Body of pancreas (tissue), 4 donors: ENCODE measurements at places on chromosomes 1 and 21.

DNA sequence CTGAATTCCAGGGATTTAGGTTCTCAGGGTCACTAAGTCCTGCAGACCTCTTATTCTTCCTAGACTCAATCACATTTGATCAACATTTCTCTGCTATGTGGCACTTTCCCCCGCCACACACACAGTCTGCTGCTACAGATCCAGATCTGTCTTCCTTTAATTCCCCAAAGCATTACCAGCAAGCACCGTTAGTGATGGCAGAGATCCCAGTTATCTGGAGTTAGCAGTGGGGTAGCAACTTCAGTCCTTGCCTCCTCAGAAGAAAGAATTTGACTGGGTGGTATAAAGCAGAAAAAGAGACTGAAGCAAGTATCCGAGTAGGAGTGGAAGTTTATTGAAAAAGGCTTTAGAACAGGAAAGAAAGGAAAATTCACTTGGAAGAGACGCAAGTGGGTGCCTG, 100.4 kb upstream of the ETV3 start:
- no peak overlapping the region for H3K4me3 ChIP-seq
- no peak overlapping the region for H3K27ac ChIP-seq
- DNase-seq, result no peak
- H3K36me3 ChIP-seq, result no peaks in the 10 kb centered on the region

DNA sequence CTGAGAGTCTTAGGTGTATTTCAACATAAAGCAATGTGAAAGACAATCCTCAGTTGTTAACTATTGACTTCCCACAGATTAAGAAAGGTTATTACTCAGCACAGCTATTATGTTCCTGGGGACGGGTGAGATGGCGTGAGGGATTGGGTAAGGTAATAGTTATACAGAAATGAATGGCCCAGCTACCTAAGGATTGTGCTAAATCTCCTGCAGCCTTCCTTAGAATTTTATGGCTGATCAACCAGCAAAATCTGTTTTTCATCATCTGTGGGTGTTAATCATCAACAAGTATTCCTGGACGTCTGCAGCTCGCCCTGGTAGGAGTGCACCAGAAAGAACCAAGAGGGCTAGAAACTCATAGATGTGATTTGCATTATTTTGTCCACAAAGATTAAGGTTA, 146.0 kb upstream of the IVNS1ABP start:
- no peaks in the 10 kb centered on the region for H3K27me3 ChIP-seq
- H3K4me3 ChIP-seq, result no peak overlapping the region
- H3K27ac ChIP-seq, result no peak overlapping the region
- H3K4me1 ChIP-seq, result no peaks in the 10 kb centered on the region

GRCh38 chr1:46184920-46185658, 8.8 kb upstream of the P3R3URF start:
- peaks cover 25% of the 10 kb centered on the region for H3K4me1 ChIP-seq
- no peak for DNase-seq
- H3K27ac ChIP-seq, result peak overlapping the region; percentile 94
- no peaks in the 10 kb centered on the region for H3K36me3 ChIP-seq
- H3K27me3 ChIP-seq, result no peaks in the 10 kb centered on the region

- H3K27me3 ChIP-seq, result no peaks in the 10 kb centered on the region
- no peak for DNase-seq
- peaks cover 4% of the 10 kb centered on the region for H3K4me1 ChIP-seq
- no peaks in the 10 kb centered on the region for H3K36me3 ChIP-seq
- no peak overlapping the region for H3K27ac ChIP-seq
Measured at GRCh38 chr1:94666797-94667196, 125.2 kb upstream of the F3 start.

DNA sequence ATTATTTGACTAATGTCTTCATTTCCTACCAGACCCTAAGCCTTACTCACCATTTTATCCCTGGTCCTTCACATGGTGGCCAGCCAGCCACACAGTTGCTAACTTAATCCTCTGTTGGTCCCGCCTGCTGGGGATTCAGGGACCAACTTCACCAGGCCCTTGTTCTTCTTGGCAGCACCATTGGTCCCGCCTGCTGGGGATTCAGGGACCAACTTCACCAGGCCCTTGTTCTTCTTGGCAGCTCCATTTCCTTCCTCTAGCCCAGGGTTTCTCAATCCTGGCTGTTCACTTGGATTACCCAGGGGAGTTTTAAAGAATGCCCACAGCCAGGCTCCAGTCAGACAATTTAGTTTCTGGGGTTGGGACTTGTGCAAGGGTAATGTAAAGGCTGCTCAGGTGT, 233.1 kb upstream of the CSF3R start:
- H3K36me3 ChIP-seq, result no peaks in the 10 kb centered on the region
- DNase-seq, result no peak
- no peak overlapping the region for H3K27ac ChIP-seq
- H3K4me3 ChIP-seq, result no peak overlapping the region
- no peaks in the 10 kb centered on the region for H3K27me3 ChIP-seq
- no peaks in the 10 kb centered on the region for H3K4me1 ChIP-seq

DNA sequence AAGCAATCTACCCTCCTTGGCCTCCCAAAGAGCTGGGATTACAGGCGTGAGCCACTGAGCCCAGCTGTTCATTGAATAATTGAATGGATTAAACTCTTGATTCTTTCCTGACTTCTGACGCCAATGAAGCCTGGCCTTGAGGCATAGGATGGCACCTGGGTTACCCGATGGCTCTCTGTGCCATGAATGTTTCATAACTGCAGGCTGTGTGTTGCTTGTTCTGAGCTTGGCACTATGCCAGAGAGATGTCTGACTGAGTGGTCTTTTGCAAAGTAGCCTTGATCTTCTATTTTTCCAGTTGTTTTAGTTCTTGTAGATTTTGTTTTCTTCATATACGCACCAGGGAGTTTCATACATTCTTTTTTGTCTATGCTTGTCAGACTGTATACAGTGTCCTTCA, 38.5 kb upstream of the AK4 start:
- no peak for DNase-seq
- H3K4me1 ChIP-seq, result peaks cover 8% of the 10 kb centered on the region
- H3K27me3 ChIP-seq, result no peaks in the 10 kb centered on the region
- no peak overlapping the region for H3K4me3 ChIP-seq
- no peaks in the 10 kb centered on the region for H3K36me3 ChIP-seq

DNA sequence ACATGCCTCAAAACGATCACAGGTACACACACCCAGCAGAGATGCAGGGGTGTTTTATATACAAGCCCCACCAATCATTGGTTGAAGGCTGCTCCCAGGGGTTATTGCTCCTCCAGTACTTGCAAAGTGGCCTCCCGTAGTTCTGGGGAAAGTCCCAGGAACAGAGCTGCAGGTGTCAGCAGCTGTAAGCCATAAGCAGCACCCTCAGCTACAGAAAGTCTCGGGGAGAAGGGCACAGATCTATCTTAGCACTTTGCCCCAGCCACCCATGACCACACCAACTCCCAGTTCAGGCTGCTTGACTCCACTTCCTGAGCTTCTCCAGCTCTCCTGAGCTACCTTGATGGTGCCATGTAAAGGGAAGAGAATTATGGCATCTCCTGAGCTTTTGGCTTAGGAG, 222.7 kb upstream of the GJB5 start:
- H3K36me3 ChIP-seq, result no peaks in the 10 kb centered on the region
- H3K4me3 ChIP-seq, result no peak overlapping the region
- H3K27ac ChIP-seq, result no peak overlapping the region
- no peaks in the 10 kb centered on the region for H3K27me3 ChIP-seq

GRCh38 chr1:38672692-38673091, 186.9 kb downstream of the RRAGC start:
- no peaks in the 10 kb centered on the region for H3K27me3 ChIP-seq
- H3K4me1 ChIP-seq, result no peaks in the 10 kb centered on the region
- no peak overlapping the region for H3K4me3 ChIP-seq
- peak; percentile 4 for DNase-seq
- no peak overlapping the region for H3K27ac ChIP-seq
- H3K36me3 ChIP-seq, result no peaks in the 10 kb centered on the region

DNA sequence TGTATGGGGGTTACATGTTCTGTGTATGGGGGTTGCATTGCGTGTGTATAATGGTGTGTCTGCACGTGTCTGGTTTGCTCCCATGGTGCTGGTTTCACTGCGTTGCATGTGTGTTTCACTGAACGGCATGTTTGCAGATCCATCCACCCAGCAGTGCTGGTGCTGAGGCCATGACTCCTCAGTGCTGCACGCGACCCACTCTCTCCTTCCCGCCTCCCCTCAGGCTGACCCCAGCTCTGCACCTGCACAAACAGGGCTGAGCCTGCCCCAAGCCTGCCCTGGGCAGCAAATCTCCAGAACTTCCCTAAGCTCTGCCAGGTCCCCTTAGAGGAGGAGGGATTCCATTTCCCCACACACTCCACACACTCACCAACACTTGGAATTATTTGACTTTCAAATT, 18.7 kb downstream of the ACTRT2 start:
- H3K4me3 ChIP-seq, result no peak overlapping the region
- no peak overlapping the region for H3K27ac ChIP-seq
- no peak for DNase-seq
- H3K36me3 ChIP-seq, result no peaks in the 10 kb centered on the region

- peaks cover 3% of the 10 kb centered on the region for H3K4me1 ChIP-seq
- H3K36me3 ChIP-seq, result no peaks in the 10 kb centered on the region
- H3K27me3 ChIP-seq, result no peaks in the 10 kb centered on the region
- H3K4me3 ChIP-seq, result no peak overlapping the region
Measured at GRCh38 chr1:92957030-92957734, 4.1 kb downstream of the DIPK1A start.

DNA sequence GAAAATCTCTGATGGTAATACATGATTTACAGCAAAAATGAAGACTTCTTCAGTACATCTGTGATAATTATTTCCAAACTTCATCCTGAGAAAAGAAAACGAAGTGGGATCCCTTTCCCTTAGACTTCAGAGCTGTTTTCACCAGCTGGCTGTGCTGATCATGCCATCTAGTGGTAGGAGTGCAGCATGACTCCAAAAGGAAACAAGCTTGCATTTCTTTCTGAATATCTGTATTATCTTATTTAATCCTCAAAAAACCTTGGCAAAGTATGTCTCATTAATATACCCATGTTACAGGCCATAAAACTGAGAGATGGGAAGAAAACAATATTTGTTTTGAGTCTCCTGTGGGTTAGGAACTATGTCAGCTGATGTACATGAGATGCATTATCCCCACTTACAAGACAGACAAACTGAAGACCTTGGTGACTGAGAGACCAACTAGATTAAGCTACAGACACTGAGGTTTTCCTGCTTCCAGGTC, 9.8 kb upstream of the GJA8 start:
- no peak overlapping the region for H3K27ac ChIP-seq
- H3K36me3 ChIP-seq, result no peaks in the 10 kb centered on the region
- peaks cover 8% of the 10 kb centered on the region for H3K4me1 ChIP-seq
- no peaks in the 10 kb centered on the region for H3K27me3 ChIP-seq
- H3K4me3 ChIP-seq, result no peak overlapping the region

GRCh38 chr1:29385966-29386365, 149.6 kb downstream of the PTPRU start:
- H3K27ac ChIP-seq, result no peak overlapping the region
- H3K36me3 ChIP-seq, result no peaks in the 10 kb centered on the region
- H3K4me1 ChIP-seq, result no peaks in the 10 kb centered on the region
- H3K27me3 ChIP-seq, result no peaks in the 10 kb centered on the region
- H3K4me3 ChIP-seq, result no peak overlapping the region

DNA sequence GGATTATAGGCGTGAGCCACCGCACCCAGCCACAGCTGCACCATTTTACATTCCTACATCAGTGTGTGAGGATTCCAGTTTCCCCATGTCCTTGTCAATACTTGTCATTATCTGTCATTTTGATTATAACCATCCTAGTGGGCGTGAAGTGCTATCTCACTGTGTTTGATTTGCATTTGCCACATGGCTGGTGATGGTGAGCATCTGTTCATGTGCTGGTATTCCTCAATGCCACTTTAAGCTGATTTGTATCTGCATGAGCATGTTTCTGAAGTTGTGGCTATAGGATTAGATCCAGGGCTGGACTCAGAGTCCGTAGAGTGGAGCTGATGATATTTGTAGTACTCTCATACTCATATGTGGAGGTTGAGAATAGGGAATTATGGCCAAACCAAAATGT, 36.6 kb downstream of the SRRM1 start:
- no peak overlapping the region for H3K4me3 ChIP-seq
- H3K4me1 ChIP-seq, result no peaks in the 10 kb centered on the region

- no peak for DNase-seq
- H3K4me3 ChIP-seq, result no peak overlapping the region
Measured at GRCh38 chr1:182608845-182609610, 4.8 kb upstream of the RGS16 start.

DNA sequence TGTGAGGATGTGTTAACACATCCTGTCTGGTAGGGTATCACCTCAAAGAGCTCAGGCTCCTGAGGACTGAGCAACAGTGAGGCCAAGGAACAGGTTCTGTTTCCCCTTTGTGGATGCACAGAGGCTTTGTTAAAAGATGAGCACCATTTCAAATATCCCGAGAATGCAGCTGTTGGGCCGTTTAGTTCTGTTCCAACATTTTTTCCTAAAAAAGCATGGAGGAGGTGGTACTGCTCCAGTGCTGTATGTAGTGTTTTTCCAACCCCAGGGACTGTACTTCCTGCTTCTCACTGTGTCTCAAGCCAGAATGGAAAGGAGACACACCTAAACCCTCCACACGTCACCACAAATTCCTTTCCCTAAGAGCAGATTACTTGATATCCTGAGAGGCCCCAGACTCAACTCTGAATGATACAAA, 53.8 kb upstream of the BCL10 start:
- H3K4me1 ChIP-seq, result peaks cover 13% of the 10 kb centered on the region
- H3K36me3 ChIP-seq, result no peaks in the 10 kb centered on the region
- H3K27ac ChIP-seq, result no peak overlapping the region
- H3K4me3 ChIP-seq, result no peak overlapping the region
- DNase-seq, result no peak
- H3K27me3 ChIP-seq, result no peaks in the 10 kb centered on the region

GRCh38 chr1:233094691-233095090, 144.3 kb downstream of the NTPCR start:
- H3K4me3 ChIP-seq, result no peak overlapping the region
- no peak for DNase-seq
- H3K4me1 ChIP-seq, result peaks cover 12% of the 10 kb centered on the region
- H3K27ac ChIP-seq, result no peak overlapping the region
- no peaks in the 10 kb centered on the region for H3K36me3 ChIP-seq

- no peaks in the 10 kb centered on the region for H3K4me1 ChIP-seq
- no peaks in the 10 kb centered on the region for H3K27me3 ChIP-seq
- no peak overlapping the region for H3K4me3 ChIP-seq
- H3K36me3 ChIP-seq, result no peaks in the 10 kb centered on the region
Measured at GRCh38 chr1:27060891-27061290, 48.2 kb upstream of the TENT5B start.

DNA sequence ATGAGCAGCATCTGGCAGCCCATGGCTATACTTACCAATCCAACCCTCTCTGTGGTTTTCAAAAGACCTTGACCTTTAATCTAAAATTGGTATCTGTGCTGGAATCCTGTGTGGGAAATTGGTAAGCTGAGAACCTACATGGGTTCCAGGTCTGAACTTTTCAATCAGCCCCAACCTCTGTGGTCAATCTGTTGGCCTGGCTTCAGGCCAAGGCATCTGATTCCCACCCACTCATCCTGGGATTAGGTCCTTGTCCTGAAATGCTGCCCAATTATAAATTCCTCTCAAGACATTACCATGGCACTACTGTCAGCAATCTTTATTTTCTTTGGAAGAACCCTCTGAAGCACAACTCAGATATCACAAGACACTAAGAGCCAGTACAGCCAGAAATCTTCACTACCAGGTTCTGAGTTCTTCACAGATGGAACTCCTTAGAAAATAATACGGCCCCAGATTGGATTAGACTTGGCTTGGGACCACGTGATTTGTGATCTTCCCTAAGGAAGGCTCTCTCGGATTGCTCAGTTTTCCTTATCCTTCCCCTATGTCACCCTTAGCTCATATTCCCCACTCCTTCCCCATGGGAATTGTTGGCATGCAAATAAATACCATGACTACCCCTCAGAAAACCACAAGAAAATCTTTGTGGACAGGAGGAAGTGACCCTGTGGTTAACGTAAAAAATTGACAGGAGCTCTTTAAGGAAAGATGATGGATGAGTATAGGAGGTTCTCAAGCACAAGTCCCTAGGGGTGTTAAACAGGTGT, 207.9 kb upstream of the ST6GALNAC5 start:
- no peak overlapping the region for H3K4me3 ChIP-seq
- H3K36me3 ChIP-seq, result no peaks in the 10 kb centered on the region
- DNase-seq, result no peak
- H3K27me3 ChIP-seq, result no peaks in the 10 kb centered on the region
